A549 treated with AZD2906 at 1 μM for 4 hours (cell line): ENCODE measurements at places on chromosomes 4 and X. TPM values are rescaled to one million over a fixed set of nuclear protein-coding genes. Genes with fewer than 3 reads are reported as not detected.

Gene KLB
- 0.08 to 0.15 TPM (median 0.14 TPM) in 5 replicates for total RNA-seq

Gene PLAC8
- total RNA-seq: 0.63 to 1.2 TPM (median 0.93 TPM) in 5 replicates

Gene DCAF4L1
- total RNA-seq: 0.08 to 0.14 TPM (median 0.09 TPM) in 5 replicates

Gene MCF2
- 0.03 to 0.27 TPM (median 0.06 TPM) in 5 replicates for total RNA-seq

Gene NPY1R
- total RNA-seq: 0.06 to 0.18 TPM (median 0.10 TPM) in 5 replicates

Gene TMEM35A
- total RNA-seq: not detected in 5 replicates

Gene CXXC4
- total RNA-seq: 0.02 to 0.05 TPM (median 0.03 TPM) in 5 replicates

Gene F9
- total RNA-seq: not detected in 5 replicates

Gene PCDH11X
- total RNA-seq: 0.01 TPM in 1 of 5 replicates, not detected in the others

Gene FAT1
- total RNA-seq: 125 to 210 TPM (median 142 TPM) in 5 replicates

Gene STK32B
- 14.7 to 17.4 TPM (median 16.0 TPM) in 5 replicates for total RNA-seq

Gene DRP2
- 0.14 to 0.18 TPM (median 0.16 TPM) in 5 replicates for total RNA-seq

Gene PDGFC
- total RNA-seq: 2.3 to 4.5 TPM (median 2.7 TPM) in 5 replicates

Gene ADRA2C
- 5.9 to 11.0 TPM (median 10.6 TPM) in 5 replicates for total RNA-seq

Gene RFC1
- 16.2 to 25.1 TPM (median 17.6 TPM) in 5 replicates for total RNA-seq
